Activated T-cell treated with anti-CD3 and anti-CD28 coated beads, Interleukin-2, amount 50 U/mL, for 72 hours (primary cell): ENCODE measurements at places on chromosomes 6 and 20. TPM values are rescaled to one million over a fixed set of nuclear protein-coding genes. Genes with fewer than 3 reads are reported as not detected.

Gene LPA
- not detected for total RNA-seq

Gene TSBP1
- not detected for total RNA-seq

Gene ZKSCAN4
- 5.1 TPM for total RNA-seq

DNA sequence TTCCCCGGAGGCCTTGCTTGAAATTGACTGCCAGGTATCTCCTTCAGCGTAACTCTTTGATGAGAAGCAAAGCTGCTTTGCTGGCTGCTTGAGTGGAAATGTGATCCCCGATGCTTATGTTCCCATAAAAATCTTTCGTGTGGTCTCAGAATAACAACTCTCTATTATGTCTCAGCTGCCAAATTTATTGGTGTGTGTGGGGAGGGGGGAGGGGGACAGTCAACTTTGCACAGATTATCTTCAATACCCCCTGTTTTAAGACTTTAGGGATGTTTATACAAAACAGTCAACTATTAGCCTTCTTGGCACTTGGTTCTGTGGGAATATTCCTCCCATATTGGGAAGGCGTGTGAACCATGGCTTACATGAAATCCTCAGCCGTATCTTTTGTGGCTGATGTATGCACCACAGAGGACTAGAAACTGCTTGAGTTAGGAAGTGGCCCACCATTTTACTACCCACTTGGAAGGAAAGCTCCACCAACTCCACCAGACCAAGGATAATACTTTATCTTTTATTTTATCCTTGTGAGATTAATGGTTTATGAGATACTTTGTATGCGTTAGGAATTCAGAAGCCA lies 101.5 kb upstream of the SLC24A3 start:
- DNase-seq = no peak

DNA sequence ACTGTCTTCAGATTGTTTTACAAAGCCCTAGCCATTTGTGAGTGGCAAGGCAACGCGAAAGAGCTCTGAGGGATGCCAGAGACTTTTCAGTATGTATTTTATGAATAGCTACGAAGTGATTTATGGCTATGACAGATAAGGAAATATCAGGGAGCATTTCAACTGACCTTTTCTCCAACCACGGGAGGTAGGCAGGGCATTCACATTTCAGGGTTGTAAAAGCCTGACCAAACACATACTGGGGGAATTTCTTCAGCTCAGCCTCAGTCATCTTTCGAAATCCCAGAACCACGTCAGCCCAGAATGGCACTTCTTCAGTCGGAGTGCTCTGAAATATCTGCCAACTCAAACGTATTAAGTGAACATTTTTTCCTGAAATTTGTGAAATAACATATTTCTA lies 10.8 kb downstream of the DDO start:
- DNase-seq = no peak

GRCh38 chr20:8782804-8783203 lies 286.1 kb upstream of the PLCB4 start:
- no peak for DNase-seq

DNA sequence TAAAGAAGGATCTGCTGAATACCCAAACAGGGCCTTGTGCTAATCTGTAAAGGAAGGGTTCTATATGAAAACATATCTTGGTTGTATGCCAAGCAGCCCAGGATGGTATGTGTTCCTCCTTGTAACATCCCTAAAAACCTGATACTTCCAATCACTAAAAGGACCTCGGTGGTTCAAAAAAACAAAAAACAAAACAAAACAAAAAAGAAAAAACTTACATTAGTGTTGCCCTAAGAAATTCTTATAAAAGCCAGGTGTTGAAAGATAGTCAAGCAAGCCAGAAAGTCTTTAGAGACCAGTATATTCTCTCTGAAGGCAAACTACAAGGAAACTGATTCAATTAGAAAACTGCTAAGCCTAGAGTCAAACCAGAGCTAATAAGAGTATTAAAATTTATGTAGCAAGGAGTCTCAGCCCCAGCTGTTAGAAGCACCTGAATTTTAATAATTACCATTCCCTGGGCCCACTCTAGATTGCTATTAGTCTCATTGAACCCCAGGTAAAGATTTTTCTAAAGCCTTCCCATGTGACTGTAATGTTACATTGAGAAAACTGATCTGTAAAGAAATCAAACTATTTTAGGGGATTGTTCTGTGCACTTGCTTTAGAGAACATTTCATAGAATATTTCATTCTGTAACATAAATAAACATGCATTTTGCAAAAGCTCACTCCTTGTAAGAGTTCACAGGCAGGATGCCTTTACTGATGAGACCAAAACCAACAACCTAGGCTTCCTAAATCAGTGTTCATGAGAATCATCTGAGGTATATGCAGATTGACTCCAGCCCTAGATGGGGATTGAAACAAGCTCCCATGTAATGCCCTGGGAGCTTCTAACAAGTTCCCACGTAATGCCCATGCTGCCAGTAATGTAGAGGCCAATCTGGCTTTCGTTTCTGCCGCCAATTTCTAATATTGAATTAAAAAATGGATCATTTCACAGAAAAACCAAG lies 95.2 kb upstream of the BTN3A2 start:
- DNase-seq = no peak

DNA sequence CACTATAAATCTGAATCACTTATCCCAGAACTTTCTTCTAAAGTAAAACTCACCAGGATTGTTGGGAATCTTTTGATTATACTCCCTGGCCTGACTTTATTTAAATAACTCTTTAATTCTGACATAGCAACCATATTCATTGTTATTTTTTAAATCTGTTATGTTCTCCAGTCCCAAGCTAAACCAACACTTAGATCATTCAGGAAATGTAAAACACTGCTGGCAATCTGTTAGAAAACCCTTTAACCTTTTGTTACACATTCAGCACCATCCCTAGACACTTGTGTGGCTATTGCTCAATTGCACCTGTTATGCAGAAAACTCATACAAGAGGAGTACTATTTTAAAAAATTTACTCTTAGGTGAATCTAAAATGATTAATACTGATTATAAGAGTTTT lies 101.8 kb upstream of the NHSL1 start:
- DNase-seq = no peak

Gene CLIC5
- 6.6 TPM for total RNA-seq

DNA sequence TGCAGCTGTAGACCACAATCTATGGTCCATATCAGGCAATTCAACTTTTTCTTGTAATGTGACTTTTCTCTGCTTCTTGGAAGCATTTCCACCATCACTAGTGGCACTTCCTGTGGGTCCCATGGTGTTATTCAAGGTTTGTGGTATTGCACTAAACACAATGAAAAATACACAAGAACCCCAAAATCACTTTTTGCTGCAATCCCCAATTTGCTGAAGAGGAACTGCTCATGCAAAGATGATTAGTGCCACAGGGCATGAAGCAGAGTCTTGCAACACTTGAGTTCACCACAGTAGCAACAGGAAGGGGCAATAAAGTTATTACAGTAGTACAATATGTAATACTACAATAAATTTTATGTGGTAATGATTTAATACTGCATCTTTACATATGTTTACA lies 16.8 kb upstream of the TAAR1 start:
- DNase-seq = no peak

Gene HDGFL1
- total RNA-seq = not detected

DNA sequence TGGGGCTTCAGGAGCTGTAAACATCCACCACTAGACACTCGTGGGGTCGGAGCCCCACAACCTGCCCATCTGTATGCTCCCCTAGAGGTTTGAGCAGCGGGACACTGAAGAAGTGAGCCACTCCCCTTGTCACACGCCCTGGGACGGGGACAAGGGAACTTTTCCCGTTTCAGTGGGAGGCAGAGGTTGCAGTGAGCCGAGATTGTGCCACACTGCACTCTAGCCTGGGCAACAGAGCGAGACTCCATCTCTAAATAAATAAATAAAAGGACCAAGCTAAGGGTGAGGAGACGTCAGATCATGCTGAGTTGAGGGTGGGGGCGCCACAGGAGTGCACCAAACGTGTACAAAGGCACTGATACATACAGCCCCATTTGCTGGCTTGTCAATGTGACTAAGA lies 8.4 kb downstream of the ZCCHC3 start:
- DNase-seq = no peak

DNA sequence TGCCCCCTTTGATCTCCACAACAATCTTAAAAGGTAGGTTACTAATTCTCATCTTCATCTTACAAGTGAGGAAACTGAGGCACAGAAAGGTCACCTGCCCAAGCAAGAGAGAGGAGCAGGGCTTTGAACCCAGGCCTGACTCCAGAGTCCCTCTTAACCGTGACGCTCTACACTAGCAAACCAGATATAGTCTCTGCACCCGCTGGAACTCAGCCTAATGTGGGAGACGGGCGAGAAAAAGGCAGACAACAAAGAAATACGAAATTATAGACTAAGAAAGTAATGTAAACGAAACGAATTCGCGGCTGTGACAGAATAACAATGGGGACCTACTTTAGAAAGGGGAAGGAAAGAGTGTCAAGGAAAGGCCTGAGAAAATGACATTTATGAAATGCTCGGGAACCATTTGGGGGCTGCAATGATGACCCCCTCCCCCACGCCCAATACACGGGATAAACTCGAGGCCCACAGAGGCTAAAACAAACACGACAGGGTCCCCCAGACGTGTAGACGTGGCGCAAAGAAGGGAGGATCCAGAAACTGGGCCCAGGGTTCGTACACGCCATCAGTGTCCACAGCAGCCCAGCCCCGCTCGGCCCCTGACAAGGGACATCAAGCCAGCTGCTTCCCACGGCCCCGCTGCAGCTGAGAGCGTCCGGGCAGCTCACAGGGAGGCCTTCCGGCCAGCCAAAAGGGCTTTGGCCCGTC lies 637 bp downstream of the TRPC4AP start:
- DNase-seq = no peak

GRCh38 chr6:152150196-152150595 lies 342.7 kb downstream of the ESR1 start:
- DNase-seq = no peak

Gene PLG
- total RNA-seq = 0.49 TPM

Gene HMGCLL1
- not detected for total RNA-seq

DNA sequence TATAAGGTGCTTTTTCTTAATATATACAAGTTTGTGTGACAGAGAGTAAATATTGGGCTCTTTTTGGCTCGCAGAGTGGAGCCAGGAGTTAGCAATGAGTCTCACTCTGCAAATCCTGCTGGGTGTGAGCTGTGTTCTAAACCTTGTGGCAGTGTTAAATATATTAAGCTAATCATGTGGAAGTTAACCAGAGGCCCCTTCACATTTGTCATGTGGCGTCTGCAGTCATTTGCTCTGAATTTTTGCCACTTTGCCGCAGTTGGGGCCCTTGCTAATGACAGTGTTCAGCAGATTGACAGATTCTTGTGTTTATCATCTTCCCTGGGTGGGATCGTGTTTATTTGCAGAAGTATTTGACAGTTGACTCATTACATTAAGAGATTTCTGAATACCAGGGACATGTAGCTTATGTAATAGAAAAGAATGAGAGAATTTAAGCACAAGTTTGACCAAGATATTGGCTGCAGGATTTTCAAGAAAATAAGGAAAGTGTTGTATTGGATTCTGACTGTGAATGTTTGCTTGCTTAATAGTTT lies 37.9 kb downstream of the SPATA2 start:
- DNase-seq = no peak

DNA sequence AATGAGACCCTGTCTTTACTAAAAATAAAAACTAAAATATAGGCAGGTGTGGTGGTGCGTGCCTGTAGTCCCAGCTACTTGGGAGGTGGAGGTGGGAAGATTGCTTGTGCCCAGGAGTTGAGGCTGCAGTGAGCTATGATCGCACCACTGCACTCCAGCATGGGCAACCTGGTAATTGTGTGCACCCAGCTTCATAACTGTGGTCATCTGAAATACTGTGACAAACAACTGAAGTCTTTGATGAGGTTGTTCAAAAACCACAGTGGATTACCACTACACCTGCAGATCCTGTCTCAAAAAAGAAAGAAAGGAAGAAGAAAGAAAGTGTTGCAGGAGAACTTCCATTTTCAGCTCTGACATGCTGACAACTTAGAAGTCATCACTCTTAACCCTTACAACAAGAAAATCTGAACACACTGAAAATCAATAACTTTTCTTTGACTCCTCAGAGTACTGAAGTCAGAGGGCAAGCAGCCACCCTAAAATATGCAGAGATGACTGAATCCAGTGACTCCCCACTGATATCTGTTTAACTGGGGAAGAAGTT lies 13.8 kb upstream of the ZBP1 start:
- no peak for DNase-seq

GRCh38 chr20:6864740-6865139 lies 97.3 kb downstream of the BMP2 start:
- no peak for DNase-seq

DNA sequence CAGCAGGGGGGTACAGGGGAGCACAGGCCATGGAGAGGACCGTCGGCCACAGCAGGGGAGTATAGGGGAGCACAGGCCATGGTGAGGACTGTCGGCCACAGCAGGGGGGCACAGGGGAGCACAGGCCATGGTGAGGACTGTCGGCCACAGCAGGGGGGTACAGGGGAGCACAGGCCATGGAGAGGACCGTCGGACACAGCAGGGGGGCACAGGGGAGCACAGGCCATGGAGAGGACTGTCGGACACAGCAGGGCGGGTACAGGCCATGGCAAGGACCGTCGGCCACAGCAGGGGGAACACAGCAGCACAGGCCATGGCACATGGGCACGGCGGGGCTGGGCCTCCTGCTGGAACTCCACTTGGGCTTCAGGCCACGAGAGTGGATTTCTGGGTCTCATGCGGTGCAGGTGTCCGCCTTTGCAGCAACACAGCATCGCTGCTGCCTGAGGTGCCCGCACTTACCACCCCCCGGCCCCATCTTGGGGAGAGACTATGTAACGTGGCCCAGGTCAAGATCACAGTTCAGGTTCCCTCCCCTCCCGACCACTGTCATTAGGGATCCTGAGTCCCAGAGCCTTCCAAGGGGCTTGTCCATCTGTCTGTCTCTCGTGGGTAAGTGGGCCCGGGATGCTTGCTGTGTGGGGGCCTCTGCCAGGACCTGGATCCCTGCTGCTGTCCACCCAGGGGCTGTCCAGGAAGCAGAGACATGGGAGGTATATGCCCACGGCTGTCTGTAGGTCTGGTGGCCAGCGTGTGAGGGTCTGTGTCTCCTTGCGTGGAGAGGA lies 2.5 kb downstream of the NPBWR2 start:
- DNase-seq = no peak

DNA sequence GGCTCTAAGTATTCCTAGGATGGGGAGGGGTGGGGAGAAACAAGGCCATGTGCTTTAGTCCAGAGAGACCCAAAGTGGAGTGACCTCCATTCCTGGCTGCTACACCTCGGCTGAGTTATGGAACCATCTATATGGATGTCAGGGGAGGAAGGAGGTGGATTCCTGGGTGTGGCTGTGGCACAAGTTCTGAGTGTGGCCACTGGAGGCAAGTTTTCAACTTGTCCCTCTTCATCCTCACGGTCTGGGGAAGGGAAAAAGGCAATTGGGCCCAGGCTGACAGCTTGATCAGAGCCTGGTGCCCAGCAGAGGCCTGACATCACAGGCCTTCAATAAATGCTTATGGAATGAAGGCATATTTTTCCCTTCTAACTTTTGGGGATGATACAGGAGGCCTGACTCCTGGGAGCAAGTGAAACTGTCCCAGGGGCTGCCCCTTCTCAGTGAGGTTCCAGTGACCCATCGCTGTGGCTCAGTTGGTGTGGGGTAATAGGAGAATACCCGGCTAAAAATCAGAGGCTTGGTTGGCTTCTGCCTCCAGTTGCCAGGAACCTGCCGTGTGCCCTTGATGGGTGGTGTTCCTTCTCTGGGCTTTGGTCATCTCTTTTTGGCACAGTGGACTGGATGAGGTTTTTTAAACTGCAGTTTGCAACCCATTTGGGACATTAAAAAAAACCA lies 1.8 kb upstream of the ITPR3 start:
- DNase-seq = no peak

Gene NPEPL1
- total RNA-seq = 25.7 TPM

GRCh38 chr20:32573167-32573851 lies 11.8 kb downstream of the NOL4L start:
- no peak for DNase-seq
